ENCODE measurements at places on chromosomes 2 and 18.

DNA sequence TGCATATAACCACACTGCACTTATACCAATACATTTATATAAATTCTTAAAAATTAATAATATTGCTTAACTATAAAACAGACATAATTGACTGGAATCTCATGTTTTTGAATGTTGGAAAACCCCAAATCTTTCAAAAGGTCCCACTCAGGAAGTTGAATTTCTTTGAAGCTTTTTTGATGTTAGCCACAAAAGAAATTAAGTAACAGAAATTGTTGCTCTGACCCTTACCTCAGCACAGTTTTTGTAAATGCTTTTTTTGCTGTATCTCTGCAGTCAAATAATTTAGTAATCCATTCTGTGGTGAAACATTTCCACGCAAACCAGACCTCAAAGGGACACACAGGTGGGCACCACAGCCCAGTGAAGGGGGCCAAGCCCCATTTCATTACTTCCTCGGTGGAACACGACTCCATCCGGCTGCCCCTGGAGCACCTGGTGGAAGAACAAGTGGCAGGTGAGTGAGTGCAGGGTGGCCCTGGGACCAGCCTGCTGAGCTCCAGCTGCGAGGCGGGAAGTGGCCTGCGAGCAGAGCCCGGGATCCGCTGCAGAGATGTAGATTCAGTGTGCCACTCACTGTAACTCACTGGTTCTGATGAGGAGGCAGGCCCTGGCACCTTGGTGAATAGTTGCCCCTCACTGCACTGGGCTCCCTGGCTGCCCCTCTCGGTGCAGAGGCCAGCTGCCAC, 8.4 kb downstream of the SCLY start:
- DNase-seq, result no peak

DNA sequence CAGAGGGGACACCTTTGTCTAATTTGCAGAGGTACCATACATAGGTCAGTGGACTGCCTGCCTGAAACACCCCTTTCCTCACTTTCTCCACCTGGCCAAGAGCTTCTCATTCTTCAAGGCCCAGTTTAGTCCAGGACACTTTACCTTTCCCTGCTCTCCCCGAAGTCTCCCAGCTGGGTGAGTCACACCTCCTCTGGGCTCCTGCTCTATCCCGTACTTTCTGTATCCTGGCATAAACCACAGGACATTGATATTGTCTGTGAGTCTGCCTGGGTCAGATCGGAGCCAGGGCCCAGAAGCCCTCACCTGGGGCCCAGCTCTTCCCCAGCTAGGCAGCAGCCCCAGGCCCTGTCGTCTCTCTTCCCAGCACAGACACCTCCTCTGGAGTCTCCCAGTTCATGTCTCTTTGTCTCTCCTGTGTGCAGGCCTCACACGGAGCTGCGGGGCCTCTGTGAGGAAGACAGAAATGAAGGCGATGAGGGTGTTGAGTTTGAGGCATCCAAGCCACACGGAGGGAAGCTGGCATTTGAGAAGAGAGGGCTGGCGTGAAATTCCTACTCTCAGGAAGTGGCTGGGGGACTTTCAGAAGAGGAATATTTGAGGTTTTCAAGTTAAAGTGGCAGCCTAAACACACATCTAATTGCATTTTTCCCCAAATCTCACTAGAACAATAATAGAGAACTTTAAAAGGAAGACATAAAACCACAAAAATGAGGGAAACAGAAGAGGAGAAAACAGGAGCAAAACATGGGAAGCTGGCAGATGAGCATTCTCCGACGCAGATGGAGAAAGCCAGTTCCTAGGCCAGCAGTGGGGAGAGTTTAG, 79.6 kb upstream of the LAPTM4A start:
- DNase-seq, result no peak

DNA sequence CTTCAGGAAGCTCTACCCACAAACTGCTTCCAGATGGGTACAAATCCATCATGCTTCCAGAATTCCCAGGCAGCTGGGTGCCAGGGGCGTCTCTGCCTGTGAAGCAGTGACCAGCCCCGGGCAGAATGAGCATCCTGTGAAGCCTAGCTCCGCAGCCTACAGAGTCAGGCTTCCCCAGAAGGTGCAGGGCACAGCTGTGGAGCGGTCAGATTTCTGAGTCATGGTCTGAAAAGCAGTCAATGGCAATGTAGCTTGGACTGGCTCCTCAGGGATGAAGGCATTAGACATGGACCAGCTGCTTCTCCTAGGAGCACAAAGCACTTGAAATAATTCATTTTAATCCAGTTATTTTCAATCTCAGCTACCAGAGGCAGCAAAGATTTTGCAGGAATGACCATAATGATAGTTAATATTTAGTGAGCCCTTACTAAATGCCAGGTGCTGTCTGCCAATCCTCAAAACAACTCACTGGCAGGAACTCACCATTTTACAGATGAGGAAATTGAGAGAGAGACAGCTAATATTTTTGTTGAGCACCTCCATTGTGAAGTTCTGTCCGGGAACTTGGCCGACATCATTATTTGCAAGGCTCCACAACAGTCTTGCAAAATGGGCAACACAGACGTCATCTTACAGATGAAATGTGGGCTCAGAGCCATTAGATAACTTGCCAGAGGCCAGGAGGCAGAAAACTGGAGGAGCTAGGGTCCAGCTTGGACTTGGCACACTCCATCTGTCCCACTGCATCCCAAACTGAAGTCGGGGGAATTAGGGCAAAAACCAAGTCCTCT, 31.7 kb downstream of the ACMSD start:
- DNase-seq, result peak; percentile 24

- no peak for DNase-seq
Measured at GRCh38 chr2:198448789-198449188, 644.4 kb downstream of the PLCL1 start.

DNA sequence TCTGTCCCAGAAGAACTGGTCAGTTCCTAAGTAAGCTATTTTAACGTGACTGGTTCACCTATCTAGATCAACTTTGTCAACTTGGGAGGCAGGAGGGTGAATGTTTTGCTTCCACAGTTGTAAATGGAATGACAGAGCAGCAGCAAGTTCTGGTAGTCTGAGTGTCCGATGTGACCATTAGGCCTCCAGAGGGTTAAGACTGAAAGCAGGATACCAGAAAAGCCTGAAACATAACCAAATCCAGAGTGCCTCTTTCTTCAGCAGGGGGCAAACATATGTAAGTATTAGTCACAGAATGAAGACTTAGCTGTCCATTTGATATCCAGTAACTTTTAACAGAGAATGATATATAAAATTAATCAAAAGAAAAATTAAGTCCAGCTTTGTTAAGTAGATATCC, 9.2 kb downstream of the HOXD3 start:
- DNase-seq, result no peak

DNA sequence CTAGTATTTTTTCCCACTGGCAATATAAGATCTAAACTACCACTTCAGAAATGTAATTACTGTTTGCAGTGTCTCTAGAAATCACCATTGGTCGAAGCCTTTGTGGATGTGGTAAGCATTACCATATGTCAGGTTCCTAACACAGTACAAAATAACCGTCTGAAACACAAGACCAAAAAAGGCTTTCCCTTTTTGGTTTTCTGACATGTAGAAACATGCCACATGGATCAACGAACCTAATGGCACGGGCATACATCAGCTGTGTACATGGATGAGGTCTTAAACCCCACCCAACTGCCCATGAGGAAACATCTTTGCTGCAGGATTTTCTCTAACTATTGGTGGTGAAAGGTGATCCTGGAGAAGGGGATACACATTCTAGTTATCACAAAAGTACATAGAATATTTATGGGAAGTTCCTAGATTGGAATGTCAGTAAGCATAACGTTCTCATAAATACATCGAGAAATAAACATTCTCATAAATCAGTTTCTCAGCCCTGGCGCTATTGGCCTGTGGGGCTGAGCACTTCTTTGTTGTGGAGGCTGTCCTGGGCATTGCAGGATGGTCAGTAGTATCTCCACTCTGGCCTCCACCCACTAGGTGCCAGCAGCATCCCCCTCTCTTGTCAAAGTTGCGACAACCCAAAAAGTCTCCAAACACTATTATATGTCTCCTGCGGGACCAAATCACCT, 9.0 kb downstream of the VIT start:
- DNase-seq, result no peak

DNA sequence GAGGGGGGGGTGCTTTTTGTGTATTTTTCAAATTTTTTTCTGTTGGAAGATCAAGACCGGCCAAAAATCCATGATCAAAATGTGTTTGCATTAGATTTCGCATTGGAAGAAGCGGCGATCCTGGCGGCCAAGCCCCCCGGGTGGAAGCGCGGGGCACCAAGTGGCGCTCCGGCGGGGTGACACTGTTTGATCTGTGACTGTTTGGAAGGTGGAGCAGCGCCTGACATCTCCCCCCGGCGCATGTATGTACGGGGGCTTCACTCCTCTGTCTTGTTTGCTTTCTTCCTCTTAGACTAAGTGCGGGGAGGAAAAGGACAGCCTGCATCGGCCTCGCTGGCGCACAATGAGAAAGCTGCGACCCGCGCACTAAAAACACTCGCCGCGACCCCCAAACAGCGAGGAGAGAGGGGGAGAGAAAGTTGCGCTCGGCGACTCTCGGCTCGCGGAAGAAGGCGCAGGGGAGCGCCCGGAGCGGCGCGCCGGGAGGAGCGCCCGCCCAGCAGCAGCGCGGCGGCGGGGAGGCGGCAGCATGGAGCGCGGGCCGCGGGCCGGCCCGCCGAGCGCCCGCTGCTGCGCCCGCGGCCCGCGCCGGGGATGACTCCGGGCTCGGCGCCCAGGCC, 515 bp downstream of the TSHZ1 start:
- DNase-seq, result no peak

Measured in globus pallidus (tissue), 1 donor.